ENCODE measurements at places on chromosomes 3 and 15.

DNA sequence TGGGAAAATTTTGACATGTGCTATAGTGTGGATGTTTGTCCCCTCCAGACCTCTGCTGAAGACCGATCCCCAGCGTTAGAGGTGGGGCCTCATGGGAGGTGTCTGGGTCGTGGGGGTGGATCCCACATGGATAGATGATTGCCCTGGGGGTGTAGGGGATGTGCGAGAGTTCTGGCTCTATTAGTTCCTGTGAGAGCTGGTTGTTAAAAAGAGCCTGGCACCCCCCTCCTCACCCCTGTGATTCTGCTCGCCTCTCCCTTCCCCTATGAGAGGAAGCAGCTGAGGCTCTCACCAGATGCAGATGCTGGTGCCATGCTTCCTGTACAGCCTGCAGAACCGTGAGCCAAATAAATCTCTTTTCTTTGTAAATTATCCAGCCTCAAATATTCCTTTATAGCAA lies 67.4 kb downstream of the ATP10A start:
- DNase-seq, result no peak

GRCh38 chr3:151620071-151620470 lies 113.7 kb upstream of the AADACL2 start:
- no peak for DNase-seq

GRCh38 chr3:87267953-87268645 lies 8.3 kb downstream of the POU1F1 start:
- no peak for DNase-seq

- DNase-seq, result no peak
Observed at GRCh38 chr3:88369337-88369736, 219.6 kb downstream of the C3orf38 start.

DNA sequence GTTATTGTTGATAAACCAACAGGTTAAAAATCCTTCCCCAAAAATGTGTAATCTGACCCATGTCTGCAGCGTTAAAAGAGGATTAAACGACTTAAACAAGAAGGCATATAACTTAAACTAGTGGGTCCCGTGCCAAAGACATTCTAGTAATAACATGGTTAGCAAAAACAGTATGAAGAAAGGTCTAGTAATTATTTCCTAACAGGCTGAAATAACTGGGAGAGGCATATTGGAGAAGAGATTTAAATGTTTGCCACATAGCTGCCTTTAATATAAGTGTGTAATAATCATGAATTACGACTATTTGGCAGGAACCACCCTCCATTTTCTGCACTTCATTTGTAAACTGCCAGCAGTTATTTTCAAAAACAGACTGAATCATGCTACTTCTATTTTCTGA lies 67.7 kb upstream of the CSPG5 start:
- DNase-seq, result no peak

DNA sequence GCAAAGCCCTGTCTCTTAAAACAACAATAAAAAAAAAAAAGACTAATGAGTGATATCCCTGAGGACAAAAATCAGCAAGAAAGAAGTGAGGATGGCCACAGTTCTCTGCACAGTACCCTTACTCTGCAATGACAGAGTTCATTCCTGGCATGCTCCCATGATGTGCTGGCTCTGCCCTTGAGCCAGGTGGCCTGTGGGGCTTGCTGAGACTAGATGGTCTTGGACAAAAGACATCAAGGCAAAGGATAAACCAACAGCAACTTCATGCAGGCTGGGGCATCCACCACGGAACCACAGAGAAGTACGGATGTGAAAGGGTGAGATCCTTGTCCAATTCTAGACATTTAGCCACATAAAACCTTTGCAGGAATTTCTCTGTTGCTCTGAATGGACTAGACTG lies 12.7 kb downstream of the MGLL start:
- DNase-seq, result no peak

GRCh38 chr15:49696433-49696832 lies 75.6 kb downstream of the DTWD1 start:
- DNase-seq, result no peak

GRCh38 chr3:98612587-98612986 lies 19.2 kb upstream of the CPOX start:
- DNase-seq, result no peak

- no peak for DNase-seq
Observed at GRCh38 chr15:70127288-70127746, 29.6 kb upstream of the TLE3 start.

- no peak for DNase-seq
Observed at GRCh38 chr3:132346841-132347736, 29.9 kb downstream of the ACP3 start.

- DNase-seq, result no peak
Observed at GRCh38 chr3:10416730-10417300, 88.6 kb downstream of the ATP2B2 start.

DNA sequence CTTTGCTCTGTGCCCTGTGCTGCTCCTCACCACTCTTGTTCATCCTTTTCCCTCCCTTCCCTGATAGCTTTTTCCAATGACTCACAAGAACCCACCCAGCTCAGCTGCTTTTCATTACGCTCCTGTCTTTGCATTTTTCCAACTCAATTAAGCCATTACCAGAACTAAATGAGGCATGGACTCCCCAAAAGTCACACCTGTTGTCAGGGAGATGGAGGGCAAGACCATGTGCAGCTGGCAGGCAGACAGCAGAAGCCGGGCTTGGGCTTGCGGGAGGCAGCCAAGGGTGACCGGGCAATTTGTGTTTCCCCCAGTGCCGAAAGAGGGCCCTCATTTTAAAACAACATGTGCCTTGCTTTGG lies 64.3 kb downstream of the CASR start:
- no peak for DNase-seq

GRCh38 chr3:66442254-66443117 lies 58.3 kb downstream of the LRIG1 start:
- no peak for DNase-seq

- no peak for DNase-seq
Observed at GRCh38 chr15:83287541-83288027, 3.1 kb upstream of the BNC1 start.

- no peak for DNase-seq
Observed at GRCh38 chr15:97545799-97546198, 414.7 kb upstream of the ARRDC4 start.

- no peak for DNase-seq
Observed at GRCh38 chr3:132595014-132595413, 2.1 kb upstream of the ACKR4 start.

GRCh38 chr15:25664761-25665160 lies 198.4 kb downstream of the ATP10A start:
- no peak for DNase-seq

DNA sequence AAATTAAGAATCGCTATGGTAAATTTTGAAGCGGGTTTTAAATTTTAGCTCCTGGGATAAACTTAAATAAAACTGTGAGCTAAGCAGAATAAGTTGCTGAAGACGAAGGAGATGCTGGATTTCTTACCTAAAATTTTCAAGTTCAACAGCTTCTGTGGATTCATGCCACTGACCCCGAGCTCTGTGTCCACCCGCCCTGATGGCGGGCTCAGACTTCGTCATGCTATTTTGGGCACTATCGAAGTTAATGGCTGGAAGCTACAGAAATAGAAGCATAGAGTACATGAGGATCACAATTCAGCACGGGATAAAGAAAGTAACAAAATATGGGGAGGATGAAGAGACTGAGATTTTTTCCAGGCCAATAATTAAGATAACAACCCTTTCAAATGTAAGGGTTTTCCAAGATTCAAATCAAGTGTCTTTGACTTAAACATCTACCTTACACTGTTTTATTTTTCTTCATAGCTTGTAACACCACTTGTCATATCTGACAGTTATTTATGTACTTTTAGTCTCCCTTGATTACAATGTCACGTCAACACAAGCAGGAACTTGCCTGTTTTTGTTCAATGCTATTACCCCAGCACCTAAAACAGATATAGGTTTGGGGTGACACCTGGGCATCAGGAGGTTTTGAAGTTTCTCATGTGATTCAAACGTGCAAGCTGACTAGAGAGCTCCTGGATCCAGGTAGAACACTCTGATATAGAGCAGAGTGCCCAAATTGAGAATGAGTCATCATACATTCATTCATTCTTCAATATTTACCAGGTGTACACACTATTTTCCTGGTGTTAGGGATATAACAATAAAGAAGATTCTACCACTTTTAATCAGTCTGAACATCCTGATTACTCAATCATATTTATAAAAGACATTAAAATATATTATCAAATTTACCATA lies 23.0 kb downstream of the NEK10 start:
- no peak for DNase-seq

DNA sequence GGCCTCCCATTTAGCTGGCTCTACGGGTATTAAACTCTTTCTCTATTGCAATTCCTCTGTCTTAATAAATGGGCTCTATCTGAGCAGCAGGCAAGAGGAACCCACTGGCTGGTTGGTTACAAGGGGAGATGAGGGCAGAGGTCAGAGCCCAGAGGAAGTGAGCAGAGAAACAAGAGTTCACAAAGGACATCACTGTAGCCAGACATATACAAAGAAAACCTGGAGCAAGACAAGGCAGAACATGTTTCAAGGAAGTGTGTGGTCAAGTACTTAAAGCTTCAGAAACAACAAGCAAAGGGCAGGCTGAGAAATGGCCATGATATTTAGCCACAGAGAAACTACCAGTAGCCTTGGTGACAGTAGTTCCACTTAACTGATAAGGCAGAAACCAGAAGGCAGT lies 24.3 kb downstream of the SUSD5 start:
- no peak for DNase-seq

GRCh38 chr3:39011191-39011736 lies 40.5 kb downstream of the SCN11A start:
- DNase-seq, result no peak

DNA sequence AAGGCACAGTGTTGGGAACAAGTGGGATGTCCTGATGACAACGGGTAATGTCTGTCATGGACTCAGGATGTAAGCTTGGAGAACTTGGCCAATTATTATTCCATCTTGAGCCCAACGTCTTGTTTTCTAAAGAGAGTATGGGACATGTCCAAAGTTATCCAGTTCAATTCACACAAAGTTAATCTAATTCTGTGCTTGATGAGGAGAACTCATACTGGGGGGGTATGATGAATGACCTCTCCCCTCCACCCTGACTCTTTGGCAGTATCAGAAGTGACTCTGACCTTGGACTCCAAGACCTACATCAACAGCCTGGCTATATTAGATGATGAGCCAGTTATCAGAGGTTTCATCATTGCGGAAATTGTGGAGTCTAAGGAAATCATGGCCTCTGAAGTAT lies 36.3 kb downstream of the TGM4 start:
- DNase-seq, result no peak

- no peak for DNase-seq
Observed at GRCh38 chr3:171396048-171396447, 64.2 kb downstream of the TNIK start.

GRCh38 chr3:195903950-195904290 lies 4.4 kb downstream of the TNK2 start:
- DNase-seq, result no peak

DNA sequence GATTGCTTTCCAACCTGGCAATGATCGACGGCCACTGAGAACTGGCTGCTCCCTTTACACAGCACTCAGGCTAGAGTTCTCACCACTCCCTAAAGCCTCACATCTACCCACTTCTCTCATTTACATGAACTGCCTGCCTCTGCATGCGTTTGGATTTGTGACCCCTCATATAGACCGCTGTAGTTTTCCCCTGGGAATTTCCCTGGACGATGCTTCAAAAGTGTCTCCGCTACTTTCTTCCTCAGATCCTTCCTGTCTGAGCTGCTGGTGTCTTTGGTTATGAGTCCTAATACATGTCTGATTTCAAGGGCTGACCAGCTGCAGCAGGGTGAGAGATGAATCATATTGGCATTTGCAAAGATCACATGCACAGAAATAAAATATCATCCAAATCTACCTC lies 116.7 kb upstream of the ETV5 start:
- DNase-seq, result no peak

DNA sequence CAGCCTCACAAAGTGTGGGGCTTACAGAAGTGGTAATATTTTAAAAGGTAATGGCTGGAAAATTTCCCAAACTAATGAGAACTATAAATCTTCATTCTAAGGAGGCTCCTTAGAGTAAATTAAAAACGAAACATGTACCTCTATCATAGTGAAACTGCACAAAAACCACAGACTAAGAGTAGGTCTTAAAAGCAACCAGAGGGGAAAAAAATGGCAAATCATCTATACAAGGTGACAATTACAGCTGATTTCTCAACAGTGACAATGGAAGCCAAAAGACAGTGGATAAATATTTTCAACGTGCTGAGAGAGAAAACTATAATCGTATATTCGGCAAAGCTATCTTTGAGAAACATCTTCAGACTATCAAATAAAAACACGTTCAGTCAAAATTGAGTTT lies 20.6 kb downstream of the HEG1 start:
- no peak for DNase-seq

GRCh38 chr3:195169011-195169649 lies 101.8 kb downstream of the XXYLT1 start:
- no peak for DNase-seq

GRCh38 chr3:123783050-123783689 lies 101.0 kb downstream of the MYLK start:
- DNase-seq, result no peak

DNA sequence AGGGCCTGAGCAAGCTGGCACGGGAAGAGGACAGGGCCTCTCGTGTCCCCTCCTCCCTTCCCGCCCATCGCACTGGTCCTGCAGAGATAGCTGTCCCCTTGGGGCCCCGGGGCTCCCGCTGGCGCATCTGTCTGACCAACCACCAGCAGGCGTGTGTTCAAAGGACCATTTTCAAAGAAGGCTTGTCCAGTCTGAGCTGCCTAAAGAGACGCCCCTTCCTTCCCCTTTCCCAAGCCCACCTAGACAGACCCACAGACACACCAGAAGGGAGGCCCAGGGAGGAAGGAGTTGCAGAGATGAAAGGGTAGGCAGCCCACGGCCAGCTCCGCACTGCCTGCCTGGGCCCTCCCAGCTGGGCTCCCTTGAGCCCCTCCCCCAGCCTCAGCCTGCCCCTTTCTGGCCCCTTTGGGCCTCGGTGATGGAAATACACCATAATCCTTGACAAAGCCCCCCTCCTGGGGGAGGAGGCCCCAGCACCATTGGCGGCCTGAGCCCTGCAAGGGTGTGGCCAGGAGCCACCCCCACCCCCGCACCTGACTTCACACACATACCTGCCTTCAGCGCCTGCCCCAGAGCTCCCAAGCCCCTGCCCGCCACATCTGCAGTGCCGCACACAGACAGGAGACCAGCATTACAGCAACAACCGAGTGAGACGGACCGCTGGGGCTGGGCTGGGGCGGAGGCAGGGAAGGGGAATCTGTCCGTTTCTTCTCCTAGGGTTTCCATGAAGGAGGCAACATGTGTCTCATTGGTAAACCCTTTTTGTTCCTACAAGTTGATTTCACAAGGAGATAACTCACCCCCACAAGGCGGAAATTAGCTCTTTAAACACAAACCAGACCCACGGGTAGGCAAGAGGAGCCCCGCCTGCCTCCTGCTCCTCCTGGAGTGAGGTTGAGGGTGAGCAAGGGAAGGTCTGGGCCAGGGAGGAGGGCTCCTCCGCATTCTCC lies at the start of gene STRA6:
Gene STRA6, minus strand, starts transcription at position 336 of the 950 bp plus-strand sequence. CDS start 520 bp downstream, outside the sequence.
- DNase-seq, result no peak

GRCh38 chr3:65614585-65614984 lies 424.1 kb downstream of the MAGI1 start:
- DNase-seq, result no peak

GRCh38 chr3:187567661-187568121 lies 102.5 kb downstream of the SST start:
- DNase-seq, result no peak

Measured in stimulated activated CD8-positive, alpha-beta memory T cell treated with anti-CD3 and anti-CD28 coated beads, Interleukin-7, amount 100 ng/mL, for 24 hours (primary cell).